ENCODE measurements at places on chromosomes 1 and 21.

DNA sequence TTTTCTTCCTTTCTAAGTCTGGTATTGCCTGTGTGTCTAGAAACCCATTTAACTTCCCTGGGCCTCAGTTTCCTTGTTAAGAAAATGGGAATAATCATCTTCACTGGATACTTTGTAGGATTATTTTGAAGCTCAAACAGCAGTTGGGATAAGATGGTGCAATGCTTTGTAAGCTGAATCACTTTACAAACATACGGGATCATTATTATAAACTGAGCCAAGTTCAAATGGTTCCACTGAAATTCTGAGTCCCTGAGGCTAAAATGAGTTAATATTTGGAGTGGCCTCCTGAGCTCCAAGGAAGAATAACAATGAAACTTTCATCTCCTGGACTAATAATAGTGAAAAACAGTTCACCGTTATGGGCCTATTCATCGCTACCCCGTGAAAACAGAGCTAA is 388.0 kb downstream of the PLPP3 start:
- no peak for DNase-seq

GRCh38 chr1:224523676-224524075 is 89.1 kb upstream of the WDR26 start:
- no peak for DNase-seq

- no peak for DNase-seq
These were observed 17.1 kb downstream of the SPRTN start for GRCh38 chr1:231355171-231355570.

DNA sequence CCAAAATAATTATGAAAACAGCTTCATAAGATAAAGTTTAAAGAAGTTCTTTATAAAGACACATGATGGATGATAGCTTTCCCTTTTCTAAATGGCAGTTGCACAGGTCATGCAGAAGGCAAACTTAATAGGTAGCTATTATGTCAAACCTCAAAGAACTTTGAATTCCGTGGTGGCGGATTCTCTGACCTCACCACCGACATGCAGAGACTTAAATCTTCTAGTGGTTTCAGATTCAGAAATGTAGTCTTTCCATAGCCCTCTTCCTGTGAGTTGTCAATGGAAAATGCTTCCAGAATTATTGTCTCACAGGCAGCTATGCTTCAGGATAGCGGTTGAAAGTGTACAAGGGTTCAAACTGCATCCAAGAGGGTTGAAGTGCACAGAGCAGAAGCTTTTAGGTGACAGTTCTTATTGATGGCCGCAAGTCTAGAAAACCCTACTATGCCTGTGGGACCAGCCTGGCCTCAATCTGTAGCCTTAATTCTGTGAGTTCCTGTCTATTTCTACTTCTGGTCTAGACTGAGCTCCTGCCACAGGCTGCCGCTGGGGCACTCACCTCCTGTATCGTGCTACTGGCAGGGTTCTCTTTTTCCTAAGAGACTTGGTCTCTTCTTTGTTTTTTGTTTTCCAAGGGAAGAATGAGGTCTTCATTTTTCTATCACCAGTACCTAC is 117.0 kb upstream of the ERRFI1 start:
- no peak for DNase-seq

GRCh38 chr1:26993237-26994019 is at the start of gene TRNP1:
Gene TRNP1, plus strand, starts transcription at chr1:26993692. Its CDS starts 95 bp downstream, at chr1:26993787.
- DNase-seq, result peak; percentile 94

DNA sequence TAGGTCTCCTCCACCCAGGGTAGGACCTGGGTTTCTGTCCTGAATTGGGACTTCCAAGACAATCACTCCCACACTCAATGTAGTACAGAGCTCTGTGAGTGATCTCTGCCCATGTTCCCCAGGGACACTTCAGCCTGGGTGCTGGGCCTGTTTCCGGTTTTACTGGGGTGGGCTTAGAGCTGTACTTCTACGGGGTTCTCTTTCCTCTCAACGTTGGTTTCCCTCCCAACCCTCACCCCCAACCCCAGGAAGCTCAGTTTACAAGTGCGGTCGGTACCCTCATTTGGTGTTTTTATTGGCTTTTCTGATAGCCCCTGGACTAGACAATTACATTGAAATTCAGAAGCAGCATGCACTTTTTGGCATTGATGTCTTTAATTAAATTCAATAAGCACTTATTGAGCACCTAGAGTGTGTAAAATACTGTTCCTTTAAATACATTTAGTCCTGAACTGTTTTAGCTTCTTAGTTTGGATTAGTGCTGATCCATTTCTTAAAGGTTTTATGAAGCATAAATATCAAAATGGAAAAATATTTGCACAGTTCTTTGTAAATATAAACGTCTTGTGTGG is 542 bp upstream of the XPR1 start:
- DNase-seq, result no peak

DNA sequence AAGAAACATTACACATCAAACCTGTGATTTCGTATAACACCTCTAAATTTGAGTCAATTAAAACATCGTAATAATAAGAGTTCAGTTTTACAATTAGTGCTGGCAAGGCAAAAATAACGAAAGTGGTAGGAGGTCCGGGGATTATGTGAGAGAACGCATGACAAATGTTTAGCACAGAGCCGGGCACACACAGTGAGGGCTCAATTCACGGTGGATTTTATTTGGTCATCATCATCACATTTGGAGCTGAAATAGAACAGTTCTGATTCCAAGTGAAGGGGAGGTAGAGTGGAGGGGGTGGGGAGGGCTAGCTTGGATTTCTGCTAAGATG is 20.0 kb downstream of the H3-3A start:
- DNase-seq, result no peak

DNA sequence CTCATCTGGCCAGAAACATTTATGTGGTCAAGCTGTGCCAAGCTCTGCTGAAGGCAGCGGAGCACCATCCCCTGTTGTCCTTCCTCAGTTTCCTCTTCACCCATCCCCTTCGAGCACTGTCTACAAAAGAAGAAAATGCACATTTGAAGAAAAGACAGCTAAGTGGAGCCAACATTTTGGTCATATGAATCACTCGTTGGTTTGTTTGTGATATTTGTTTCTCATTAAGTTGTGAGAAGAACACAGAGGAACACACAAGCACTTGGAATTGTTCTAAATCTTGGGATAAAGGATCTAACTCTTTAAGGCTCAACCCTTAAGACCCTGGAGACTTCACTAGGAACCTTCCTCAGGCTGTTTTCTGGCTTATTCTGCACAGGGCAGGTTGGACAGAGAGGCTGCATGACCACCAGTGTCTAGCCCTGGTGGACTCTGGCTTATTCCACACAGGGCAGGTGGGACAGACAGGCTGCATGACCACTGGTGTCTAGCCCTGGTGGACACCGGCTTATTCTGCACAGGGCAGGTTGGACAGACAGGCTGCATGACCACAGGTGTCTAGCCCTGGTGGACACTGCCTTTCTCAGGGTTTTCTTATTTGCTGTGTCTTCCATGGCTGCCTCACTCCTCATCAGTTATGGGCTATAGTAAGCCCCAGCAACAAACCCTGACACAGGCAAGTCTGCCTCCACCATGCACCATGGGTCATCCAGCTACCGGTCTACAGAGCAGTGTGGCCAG is 35.3 kb upstream of the COL6A2 start:
- DNase-seq, result no peak

DNA sequence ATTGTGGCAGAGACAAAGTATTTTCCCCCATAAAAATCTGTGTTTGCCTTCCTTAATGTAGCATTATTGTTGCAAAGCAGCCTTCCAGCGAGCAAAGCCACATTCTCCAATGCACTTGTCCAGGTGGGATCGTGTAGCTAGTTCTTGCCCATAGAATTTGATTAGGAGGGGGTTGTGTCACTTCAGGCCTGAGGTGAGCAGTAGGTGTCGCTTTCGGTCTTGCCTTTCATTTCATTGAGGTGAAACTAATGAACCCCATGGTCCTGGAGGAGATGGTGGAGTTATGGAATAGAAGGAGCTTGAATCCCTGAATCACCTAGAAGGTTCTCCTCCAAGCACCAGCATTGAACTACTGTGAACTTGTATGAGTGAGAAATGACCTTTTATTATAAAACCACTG is 318.9 kb upstream of the PBX1 start:
- DNase-seq, result peak; percentile 27

GRCh38 chr1:36529769-36530260 is 47.1 kb upstream of the CSF3R start:
- DNase-seq, result no peak

- DNase-seq, result no peak
These were observed 22.2 kb downstream of the MKNK1 start for GRCh38 chr1:46581681-46582455.

GRCh38 chr1:224736619-224737352 is 120.7 kb downstream of the CNIH3 start:
- DNase-seq, result peak; percentile 33

DNA sequence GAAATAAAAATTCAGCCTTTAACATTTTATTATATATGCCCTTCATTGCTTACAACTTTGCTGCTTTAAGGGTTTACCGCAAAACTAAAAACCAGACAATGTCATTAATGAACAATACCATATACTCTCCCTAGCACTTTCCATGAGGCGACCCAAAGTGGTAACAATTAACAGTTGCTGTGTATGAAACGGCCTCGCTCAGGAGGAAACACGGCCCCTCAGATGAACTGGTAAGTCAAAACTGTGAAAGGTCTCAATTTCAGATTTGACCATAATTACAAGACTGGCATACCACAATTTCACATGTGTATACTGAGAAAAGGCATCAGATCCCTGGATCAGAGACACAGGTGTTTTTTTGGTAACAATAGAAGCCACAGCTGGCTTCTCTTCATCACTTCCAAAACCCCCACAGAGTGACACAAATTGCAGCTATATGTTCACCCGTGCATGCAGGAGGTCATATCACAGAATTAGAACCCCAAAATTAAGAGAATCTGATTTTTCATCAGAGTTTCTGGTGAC is 611.9 kb upstream of the ADAMTS5 start:
- DNase-seq, result no peak

- no peak for DNase-seq
These were observed 290.3 kb upstream of the SGIP1 start for GRCh38 chr1:66243548-66244130.

DNA sequence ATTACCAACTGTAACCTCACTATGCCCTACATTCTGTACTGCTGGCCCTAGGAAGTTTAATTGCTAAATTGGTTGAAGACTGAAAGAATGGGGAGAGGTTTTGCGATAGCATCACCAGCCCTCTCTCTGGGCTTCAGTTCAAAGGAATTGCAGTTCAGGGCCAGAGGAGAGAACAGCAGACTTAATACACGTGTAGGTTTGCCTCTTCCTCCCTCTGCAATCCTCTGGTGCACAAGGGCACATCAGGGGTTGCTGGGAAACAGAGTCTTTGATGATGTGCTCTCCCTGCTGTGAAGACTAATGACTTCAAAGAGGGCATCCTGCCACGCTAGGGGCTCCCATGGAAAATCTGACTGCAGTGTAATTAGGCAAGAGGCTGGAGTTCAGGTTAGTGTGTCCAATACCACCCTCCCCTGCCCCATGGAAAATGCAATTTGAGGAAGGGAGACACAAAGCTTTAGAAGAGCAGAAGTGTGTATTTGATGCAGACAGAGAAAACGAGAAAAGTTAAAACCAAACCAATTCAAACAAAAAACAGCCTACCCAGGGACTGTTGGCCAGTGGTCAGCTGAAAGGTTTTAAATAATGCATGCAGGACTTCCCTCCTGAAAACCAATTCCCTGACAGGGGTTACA is 167.9 kb downstream of the ASTN1 start:
- no peak for DNase-seq

- DNase-seq, result peak; percentile 46
These were observed 116.1 kb upstream of the GORAB start for GRCh38 chr1:170415710-170416372.

DNA sequence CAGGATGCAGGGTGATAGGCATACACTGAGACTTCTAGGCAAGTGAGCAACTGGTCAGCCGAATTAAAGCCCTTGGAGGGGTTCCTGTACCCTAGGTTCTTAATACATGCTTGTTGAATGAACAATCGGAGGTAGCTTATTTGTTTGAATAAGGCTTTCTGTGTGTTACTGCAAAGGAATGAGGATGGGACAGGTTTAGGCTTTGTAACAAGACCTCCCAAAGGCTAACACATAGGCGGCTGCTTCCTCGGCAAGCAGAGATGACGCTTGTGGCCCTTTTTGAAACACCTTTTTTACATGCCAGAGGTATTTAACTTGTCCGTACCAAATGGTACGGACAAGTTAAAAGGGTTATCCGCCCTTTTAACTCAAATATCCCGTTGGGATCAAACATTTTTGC is 511.6 kb downstream of the KIF26B start:
- DNase-seq, result no peak

DNA sequence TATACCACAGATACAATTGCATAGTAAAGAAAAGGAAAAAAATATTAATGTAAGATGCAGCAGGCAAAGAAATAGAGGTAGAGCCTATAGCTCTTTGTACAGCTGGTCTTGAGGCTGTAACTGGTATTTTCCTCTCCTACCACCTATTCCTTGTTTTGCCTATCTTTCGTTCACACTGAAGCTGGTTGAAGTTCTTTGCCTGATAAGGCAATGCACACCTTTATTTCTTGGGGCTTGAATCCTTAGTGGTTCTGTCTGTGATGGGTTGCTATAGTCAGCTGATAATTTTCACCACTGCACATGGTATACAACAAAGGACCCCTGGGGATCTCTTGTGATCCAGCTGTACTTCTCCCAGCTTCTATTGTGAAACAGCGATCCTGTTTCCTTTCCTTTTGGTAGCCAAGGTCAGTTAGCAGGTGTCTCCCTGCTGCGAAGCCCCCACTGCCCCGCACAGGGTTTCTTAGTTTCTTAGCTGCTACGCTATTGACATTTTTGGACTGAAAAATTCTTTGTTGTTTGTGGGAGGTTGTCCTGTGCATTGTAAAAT is 9.9 kb upstream of the TSNAX start:
- DNase-seq, result no peak

Data from hepatocyte (in vitro differentiated cells).